Activated naive CD4-positive, alpha-beta T cell treated with Interleukin-2 at 50 U/mL for 16 hours (primary cell): ENCODE measurements at places on chromosomes 7 and 10.

DNA sequence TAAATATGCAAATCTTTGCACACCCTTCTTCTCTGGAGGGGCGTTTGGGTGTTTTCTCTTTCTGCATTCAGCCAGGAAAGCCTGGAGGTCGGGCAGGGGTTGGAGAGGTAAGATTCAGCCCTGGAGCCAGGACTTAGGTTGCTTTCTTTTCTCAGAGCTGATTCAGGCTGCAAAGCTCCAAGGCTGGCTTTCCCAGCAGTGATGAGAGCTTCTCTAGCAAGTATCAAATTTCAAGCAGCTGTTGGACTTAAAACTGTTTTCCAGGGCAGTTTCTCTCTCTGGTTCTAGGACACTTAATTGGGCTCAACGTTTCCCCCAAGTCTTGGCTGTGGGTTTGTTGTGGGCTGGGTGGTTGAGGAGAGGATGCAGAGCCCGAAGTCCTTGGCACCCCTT, 608 bp downstream of the AKR1B10 start:
- DNase-seq = no peak

- DNase-seq = no peak
These were observed 271.0 kb upstream of the PODXL start for GRCh38 chr7:131827421-131827820.

DNA sequence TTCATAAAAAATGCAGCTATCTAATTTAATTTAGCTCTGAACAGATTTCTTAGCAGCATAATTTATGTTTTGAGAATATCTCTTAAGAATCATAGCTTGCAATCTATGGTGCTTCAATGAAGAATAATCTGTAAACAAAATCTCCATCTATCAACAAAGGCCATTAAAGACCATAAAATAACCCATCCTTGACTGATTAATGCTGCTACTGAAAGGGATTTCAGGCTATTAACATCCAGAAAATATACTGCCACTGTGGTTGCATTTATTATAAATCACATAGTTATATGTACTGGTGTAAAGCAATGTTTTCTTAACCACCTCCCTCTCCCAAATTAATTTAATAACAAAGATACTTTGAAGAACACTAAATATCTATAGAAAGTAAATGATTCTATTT, 191.6 kb downstream of the PCDH15 start:
- DNase-seq = no peak

DNA sequence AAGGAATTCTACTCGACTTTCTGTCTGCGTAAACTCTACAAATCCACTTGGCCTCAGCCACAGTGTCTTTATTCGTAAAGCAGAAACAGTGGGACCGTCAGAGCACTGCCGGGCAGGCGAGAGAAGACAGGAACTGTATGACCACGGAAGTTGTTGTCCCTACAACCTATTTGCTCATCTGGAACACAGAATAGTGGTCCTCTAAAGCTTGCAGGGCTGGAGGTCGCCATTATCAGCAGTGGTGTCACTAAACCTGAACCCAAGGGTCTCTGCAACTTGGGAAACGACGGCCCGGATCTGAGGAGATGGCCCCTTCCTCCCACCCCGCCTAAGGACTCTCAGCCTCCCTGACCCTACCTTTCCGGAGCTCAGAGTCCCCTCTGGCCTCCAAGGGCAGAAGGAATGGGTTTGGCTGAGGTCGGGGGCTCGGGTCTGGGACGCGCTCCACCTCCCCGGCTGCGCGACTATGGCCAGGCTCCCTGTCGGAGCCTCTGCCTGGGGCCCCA, 442 bp downstream of the STYXL1 start:
- DNase-seq = no peak

GRCh38 chr10:54904833-54905232, 103.8 kb upstream of the PCDH15 start:
- DNase-seq = no peak

GRCh38 chr10:70652761-70653657, 19.3 kb upstream of the ADAMTS14 start:
- no peak for DNase-seq
